Activated naive CD4-positive, alpha-beta T cell treated with anti-CD3 and anti-CD28 coated beads, Interleukin-2, amount 50 U/mL, for 72 hours (primary cell): ENCODE measurements at places on chromosomes 12 and 14. TPM values are rescaled to one million over a fixed set of nuclear protein-coding genes. Genes with fewer than 3 reads are reported as not detected.

Gene ANO4
- not detected for total RNA-seq

Gene LRP1-AS
- not detected for total RNA-seq

Gene DCD
- total RNA-seq = not detected

- no peak for DNase-seq
Observed at GRCh38 chr12:131938082-131938481, 9.0 kb downstream of the PUS1 start.

DNA sequence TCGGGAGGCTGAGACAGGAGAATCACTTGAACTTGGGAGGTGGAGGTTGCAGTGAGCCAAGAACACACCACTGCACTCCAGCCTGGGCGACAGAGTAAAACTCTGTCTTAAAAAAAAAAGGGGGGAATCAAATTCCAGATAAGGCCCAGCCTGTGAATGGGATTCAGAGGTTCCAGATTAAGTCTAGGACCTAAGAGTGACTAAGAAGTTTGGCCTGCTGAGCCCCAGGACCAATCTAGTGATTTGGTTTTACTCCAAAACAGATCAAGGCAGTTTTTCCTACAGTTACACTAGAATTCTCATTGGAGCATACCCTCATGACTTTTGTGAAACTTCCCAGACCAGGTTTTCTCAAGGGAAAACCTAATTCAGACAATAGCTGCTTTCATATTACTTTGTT lies 22.8 kb downstream of the EXOC5 start:
- no peak for DNase-seq

- no peak for DNase-seq
Observed at GRCh38 chr12:75337905-75338304, 3.4 kb downstream of the GLIPR1L1 start.

- DNase-seq = no peak
Observed at GRCh38 chr14:67602076-67602475, 2.0 kb upstream of the PIGH start.

DNA sequence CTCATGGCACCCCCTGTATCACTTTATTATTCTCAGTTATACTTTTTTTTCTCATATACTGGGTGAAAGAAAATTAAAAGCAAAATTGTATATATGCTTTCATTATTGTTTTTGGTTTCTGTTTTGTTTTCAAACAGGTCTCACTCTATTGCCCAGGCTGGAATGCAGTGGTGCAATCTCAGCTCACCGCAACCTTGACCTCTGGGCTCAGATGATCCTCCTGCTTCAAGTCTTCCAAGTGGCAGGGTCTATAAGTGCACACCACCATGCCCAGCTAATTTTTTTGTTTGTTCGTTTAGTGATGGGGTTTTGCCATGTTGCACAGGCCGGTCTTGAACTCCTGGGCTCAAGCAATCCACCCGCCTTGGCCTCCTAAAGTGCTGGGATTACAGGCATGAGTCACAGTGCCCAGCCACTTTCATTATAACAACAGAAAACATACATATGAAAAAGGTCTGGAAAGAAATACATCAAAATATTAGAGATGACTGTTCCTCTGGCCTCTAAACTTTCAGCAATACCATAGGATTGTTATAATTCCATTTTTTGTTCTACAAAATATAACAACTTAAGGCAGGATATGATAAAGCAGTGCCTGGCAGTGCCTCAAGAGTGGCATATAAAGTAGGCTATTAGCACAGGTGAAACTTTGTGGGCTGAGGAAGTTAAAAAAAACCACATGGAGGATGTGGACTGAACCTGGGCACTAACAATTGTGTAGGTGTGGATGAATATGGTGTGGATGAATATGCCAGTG lies 5.8 kb upstream of the NTN4 start:
- DNase-seq = no peak

Gene CPNE6
- not detected for total RNA-seq

- no peak for DNase-seq
Observed at GRCh38 chr12:113228394-113229028, 7.2 kb downstream of the TPCN1 start.

DNA sequence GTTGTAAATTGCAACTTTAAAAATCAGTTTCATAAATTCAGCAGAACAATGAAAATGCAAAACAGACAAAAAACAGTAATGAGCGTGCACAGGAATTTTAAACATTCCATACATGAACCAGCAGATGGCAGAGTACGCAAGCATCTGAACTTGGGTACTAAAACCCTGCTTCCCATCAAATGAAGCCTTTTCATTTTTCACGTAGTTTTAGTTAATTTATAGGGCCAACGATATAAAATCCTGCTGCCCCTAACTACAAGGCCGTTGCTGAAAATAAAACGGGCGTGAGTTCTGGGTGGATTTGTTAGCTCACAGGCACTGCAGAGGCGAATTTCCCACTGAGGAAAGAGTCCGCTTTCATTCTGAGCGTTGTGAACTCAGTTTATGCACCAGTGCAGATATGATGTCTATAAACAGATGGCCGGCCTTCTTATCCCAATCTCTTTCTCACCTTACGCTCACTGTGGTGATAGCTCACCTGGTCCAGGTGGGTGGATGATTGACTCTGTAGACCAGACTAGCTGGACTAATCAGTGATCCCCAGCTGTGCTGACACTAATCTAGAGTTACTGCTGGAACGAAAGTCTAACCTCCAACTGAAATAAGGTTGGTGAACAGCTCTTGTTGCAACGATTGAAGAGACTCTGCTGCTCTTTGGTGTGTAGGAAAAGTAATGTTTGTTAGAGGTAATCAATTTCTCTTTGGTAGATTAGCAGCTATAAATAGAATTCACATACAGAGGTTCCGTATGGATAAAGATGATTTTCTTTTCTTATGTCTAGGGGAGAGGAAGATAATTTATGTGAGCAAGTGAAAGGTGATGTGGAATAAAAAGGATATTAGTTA lies 89.2 kb downstream of the PDZRN4 start:
- DNase-seq = no peak

Gene LUM
- total RNA-seq = not detected

Gene A2ML1
- not detected for total RNA-seq

- no peak for DNase-seq
Observed at GRCh38 chr12:125159702-125160101, 94.5 kb downstream of the AACS start.

Gene LMBR1L
- total RNA-seq = 134 TPM

DNA sequence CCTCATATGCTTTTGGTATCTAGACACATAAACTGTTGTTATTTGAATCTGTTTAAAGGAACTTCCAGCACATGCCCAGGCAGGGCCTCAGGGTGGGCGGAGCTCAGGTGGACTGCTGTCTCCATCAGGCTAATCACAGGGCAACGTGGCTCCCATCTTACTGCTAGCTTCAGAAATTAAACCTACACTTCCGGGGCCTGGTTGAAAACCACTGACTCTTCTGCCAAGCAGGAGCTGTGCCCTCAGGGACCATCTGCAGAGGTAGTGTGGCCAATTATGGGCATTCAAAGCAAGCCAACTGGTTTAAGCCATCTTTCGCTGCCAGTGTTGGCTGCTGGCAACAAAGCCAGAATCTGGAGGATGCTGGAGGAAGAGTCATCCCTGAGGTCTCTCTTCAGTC lies 97.5 kb downstream of the TMX1 start:
- DNase-seq = no peak
